ENCODE measurements at places on chromosomes 1 and 21.
A peak's percentile ranks its signal among the peaks of the same experiment; 100 is the strongest.

DNA sequence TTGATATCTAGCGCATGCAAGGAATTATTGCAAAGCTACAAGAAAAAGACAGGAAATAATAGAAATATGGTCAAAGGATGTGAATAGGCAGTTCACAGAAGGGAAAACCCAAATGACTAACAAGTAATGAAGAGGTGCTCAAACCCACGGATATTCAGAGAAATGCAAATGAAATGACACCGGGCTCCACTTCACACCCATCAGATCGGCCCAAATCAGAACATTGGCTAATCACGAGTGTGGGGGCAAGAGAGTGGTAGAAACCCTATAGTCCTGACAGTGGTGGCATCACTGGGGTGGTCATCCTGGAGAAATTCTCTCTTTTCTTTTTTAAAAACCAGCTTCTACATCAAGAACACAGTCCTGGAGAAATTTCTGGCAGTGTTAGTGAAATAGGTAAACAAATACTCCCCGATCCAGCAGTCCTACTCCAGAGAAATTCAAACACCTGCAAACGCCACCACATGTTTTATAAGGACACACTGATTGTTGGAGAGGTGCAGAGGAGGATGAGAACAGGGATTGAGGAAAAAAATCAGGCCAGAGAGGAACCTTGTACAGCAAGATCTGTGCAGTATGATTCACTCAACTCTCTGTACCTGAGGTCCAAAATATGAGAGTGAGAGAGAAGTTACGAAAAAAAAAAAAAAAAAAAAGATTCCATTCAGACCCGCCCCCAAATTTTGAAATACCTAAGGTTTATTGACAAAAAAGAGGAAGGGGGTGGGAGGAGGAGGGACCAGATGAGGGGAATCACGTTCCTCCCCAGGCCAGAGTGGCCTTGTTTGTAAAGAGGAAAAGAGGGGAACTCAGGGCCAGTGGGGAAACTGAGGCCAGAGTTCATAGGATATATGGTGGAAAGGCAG lies 9.2 kb upstream of the TNFRSF1B start:
- peak; percentile 74 for DNase-seq

- no peak for DNase-seq
These were observed 1267.6 kb upstream of the ADGRL2 start for GRCh38 chr1:80533093-80533492.

DNA sequence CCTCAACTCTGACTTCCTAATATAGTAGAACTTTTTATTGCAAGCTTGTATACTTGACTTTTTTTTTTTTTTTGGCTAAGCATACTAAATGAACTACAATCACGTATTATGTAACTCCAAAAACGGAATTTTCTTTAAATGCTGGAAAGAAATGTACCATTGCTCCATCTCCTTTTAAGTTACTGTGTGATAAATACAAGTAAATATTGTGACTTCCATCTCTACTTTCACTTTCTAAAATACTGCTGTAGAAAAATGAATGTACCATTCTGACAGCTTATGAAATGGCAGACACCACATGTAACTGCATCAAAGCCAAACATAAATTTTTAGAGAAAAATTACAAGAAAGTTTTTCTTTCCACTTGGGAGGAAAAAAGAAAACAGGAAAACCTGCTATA lies 54.7 kb downstream of the ASH1L start:
- DNase-seq, result peak; percentile 31

DNA sequence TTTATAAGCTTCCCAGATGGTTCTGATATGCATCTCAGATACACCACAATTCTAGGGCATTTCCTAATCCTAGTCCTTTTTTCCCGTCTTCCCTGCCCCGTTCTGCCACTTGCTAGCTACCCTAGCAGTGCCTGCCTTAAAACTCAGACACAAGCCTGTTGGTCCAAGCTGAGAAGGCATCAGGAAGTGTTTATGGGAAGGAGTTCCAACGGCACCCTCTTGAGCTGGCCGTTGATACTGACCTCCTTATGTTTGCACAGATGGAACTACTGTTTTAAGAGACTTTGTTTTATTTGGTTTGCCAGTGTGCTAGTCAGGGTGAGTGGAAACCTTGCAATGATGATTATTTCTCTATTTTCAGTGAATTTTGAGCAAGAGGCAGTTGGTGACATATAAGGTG lies 67.2 kb downstream of the UCK2 start:
- DNase-seq, result no peak

GRCh38 chr1:20449735-20450311 lies 36.2 kb downstream of the CAMK2N1 start:
- no peak for DNase-seq
